Effector CD4-positive, alpha-beta T cell (primary cell): ENCODE measurements at places on chromosomes 7 and 10.

GRCh38 chr7:121938429-121938996, 65.6 kb downstream of the PTPRZ1 start:
- DNase-seq = no peak

DNA sequence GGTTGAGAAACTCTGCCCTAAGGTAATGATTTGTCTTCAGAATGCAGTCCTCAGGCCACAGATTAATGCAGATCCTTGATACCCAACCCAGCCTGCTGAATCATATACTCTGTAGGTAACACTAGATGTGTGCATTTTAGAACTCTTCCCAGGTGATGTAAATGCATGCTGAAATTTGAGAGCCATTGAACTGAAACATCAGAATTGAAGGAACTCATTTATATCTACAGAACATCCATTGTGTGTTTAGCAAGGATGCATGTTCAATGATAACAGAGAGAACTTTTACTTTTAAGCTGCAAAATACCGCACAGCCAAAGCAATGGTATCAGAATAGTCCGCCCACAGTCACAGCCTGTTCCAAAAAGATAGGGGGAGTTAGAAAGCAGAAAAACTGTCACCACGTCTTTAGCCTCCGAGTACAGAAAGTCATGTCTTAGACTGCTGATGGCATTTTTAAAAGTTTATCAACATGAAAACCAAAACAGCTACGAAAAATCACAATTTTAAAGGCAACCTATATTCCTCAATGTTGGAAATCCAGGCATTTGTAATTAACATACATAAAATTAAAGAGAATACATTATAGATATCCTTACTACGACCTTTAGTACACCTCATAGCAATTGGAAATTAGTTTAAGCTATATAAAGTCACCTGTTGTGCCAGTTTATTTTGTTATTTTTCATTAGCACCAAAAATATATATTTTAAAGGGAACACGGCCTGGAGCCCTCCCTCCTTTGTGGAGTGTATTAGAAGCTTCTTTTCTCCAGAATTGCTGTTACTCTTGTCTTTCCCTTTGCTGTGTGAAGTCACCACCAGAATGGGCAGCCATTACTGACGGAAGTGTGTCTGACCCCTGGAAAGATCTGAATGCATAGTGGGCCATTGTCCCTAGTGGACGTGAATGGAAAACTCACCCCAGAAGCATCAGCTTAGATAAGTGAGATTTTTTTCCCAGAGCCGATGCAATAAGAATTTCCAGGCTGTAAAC, 65.8 kb upstream of the PRKAR2B start:
- no peak for DNase-seq

DNA sequence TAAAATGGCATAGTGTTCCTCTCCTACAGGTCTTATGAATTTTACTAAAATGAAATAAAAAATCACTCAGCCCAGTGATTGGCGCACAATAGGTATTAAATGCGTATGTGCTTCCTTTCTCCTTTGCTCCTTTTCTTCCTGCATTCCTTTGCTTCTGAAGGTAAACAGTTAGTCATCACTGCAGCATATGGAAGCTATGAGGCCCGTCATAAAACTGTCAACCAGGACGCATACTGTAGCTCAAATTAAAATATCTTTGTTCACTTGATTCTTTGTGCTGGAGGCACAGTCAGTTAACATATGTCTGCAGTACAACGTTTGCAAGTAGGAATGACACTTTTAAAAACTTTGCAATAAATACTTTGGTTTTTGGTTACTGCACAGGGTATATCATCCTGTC, 374.7 kb downstream of the TCERG1L start:
- DNase-seq = no peak

- DNase-seq = no peak
Measured at GRCh38 chr10:119087271-119087882, 6.8 kb upstream of the EIF3A start.

GRCh38 chr7:15972862-15973275, 286.4 kb upstream of the MEOX2 start:
- no peak for DNase-seq

DNA sequence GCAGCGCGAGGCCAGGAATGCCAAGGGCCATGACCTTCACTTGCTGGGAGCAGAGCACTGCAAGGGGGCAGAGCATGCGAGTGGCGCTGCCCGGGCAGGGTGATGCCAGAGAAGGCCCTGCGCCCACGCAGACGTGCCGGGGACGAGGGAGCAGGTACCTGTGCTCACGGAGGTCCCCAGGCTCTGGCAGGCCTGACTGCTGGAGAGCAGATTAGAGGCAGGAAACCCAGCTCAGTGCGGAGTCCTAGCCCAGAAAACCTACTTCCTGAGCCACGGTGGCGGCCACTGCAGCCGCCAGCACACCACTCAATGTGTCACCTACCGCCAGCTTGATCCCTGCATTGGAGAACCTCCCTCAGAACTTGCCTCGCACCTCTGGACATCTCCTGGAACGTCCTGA, 148.4 kb downstream of the MAD1L1 start:
- no peak for DNase-seq

DNA sequence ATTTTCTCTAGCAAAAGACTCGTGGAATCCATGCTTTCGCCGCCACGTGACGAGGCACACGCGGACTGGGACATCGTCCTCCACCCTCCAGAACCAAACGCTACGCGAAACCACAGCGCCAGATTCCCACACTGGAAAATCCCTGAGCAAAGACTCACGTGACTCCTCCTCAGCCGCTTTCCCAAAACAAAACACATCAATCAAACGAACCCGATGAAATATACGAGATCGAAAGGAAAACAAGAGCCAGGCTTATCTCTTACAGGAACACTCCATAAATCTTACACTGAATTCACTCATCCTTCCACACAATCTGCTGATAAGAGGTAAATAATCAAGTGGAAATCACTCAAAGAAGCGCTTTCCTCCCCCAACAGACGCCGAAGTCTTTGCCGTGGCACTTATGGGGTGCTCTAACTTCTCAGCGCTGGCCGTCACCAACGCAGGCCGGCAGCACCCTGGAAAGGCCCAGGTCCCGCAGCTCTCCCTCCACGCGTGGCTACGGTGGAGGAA, 23.8 kb downstream of the DIP2C start:
- DNase-seq = no peak

- DNase-seq = no peak
Measured at GRCh38 chr10:103111031-103111917, 81.8 kb downstream of the NT5C2 start.

DNA sequence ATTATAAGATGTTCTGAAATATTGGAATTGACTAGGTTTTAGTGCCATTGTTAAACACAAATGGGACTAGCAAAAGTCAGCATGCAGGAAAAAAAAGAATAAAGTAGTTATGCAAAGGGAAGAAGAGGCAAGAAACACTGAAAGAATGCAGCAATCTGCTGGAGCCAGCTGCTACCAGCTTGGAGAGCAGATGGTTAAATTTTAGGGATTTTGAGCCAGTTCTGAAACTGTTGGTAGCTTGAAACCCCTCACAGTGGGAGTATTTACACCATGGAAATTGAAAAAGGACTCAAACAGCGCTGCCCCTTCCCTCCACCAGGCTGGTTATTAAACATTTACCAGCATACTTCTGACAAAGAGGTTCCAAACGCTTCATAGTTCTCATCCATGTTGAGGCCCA, 41.0 kb downstream of the SCRN1 start:
- no peak for DNase-seq

DNA sequence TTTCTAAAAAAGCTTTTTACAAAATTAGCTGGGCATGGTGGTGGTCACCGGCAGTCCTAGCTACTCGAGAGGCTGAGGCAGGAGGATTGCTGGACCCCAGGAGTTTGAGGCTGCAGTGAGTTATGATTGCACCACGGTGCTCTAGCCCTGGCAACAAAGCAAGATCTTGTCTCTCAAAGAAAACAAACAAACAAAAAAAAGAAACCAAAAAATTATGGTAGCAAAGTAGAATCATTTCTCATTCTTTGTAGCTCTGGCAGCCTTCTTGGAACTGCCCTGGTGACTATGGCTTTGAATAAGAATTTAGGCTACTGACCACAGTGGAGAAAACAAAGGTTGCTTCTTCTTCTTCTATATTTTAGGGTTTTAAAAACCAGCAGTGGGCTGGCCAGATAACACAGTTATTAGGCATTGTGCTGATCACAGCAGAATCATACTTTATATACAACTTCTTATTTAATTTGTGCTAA, 41.9 kb upstream of the PRKAR2B start:
- no peak for DNase-seq

GRCh38 chr7:50329775-50330174, 25.3 kb downstream of the IKZF1 start:
- DNase-seq = no peak

DNA sequence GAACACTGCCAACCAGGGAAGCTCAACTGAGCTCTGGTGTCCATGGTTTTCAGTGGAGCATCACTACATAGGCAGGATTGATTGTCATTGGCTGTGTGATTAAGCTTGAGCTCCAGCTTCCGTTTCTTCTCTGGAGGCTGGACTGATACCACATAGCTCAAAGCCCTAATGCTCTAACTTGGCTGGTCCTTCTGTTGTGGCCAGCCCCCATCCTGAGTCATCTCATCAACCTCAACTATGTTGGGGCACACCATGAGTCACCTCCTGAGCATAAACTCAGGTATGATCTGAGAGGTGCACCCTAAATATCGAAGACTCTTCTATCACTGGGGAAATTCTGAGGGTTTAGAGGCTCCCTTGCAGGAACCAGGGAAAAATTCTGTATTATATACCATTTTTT, 114.5 kb upstream of the INHBA start:
- DNase-seq = no peak

DNA sequence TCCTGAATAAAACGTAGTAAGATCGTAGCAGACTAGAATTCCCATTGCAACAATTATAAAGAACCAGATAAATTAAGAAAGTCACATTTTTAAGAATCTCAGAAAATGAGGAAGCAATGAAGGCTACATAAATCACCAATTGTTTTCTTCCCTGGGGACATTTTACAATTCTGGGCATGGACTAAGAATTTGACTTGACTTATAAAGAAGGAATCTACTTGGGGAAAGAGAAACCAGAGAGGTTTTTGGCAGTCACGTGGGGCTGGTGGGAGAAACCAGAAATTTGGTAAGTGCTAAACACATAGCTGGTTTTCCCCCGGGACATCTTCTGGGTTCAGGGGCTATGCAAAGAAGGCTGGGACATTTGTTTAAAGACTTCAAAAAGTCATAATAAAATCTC, 109.8 kb upstream of the IL6 start:
- DNase-seq = no peak

GRCh38 chr10:114026189-114027040, 17.3 kb upstream of the ADRB1 start:
- DNase-seq = no peak

GRCh38 chr10:88106366-88106765, 242.9 kb downstream of the PTEN start:
- DNase-seq = no peak

DNA sequence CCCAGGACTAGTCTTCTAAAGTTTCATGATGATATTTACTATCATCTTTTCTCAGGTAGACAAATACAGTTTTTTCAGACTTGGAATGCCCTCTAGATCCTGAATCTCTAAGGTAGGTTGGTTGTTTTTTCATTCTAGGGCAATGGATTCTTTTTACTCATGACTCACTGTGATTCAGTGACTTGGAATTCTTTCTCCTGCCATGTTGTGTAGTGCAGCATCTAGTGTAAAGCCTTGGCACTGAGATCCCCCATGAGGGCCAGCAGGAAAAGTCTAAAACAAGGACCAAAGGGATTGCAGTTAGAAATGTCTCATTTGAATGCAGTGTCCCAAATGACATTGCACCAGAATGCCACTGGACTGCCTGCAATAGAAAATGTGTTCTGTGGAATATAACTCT, 430.4 kb downstream of the NEBL start:
- DNase-seq = no peak

DNA sequence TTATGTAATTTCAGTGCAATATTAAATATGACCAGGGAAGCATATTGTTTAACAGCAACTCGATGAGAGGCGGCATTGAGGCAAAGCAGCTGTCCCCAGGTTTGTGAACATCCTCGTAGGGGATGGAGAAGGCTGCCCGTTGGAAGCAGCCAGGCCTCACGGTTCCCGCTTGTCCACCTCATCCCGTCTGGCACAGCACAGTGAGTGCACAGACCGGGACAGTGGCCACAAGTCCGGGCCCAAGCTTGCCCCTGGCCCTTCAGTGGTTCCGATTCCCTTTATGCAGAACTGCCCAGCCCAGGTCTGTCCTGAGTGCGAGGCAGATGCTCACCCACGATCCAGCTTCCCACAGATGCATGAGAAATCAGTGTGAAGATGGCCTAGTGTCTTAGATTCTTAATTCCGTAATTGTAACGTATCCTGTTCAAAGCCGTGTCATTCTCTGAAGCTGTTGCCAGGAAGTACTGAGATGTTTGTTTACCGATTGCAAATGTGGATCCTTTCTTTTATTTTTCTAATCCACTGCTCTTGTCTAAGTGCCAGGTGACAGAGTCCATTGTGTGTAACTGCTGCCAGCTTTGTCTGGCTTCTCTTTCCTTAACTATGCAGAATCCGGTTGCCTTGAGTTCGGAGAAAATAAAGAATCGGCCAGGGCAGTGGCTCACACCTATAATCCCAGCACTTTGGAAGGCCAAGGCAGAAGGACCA, 35.5 kb downstream of the PFKP start:
- DNase-seq = no peak

GRCh38 chr7:111787099-111787498, 224.8 kb upstream of the IMMP2L start:
- no peak for DNase-seq

DNA sequence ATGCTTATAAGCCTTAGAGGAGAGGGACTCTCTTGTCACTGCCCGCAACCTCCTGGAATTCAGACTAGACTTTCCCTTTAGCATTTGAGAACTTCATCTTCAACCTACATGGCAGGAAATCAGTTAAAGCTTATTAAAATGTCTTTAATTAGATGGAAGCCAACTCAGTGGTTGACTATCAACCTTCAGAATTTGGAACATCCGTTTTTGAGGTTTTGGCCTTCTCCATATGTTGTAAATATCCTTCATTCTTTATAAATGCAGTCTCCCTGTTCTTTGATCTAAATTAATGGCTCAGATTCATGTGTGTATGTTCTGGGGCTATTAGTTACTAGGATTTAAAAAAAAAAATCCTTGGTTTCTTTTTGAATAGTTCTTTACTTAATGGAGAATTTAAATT, 85.0 kb downstream of the ANKRD61 start:
- no peak for DNase-seq

GRCh38 chr7:108805808-108806397, 236.2 kb downstream of the DNAJB9 start:
- DNase-seq = no peak

GRCh38 chr7:127690806-127691205, 38.8 kb downstream of the SND1 start:
- no peak for DNase-seq

- DNase-seq = no peak
Measured at GRCh38 chr10:29806350-29806788, 171.6 kb upstream of the SVIL start.

- no peak for DNase-seq
Measured at GRCh38 chr7:140640060-140640637, 464 bp downstream of the DENND2A start.

DNA sequence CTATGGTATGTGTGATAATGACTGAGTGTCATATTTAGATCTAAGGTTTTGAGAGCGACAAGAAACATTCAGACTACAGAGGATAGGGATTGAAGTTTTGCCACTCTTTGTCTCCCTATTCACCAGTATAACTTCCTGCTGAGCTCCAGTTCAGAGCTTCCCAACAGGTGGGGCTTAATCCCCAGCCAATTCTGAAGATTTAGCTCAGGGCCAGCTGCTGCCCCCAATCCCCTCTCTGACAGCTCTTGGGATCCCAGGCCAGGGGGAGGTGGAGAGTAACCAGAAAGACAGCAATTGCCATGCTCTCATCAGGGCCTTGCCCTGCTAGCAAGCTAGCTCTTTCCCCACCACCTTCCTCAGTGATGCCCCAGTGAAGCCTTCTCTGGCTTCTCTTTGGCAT, 57.8 kb downstream of the TRIL start:
- DNase-seq = no peak
